ENCODE measurements at places on chromosomes 2 and 18. TPM values are rescaled to one million over a fixed set of nuclear protein-coding genes. Genes with fewer than 3 reads are reported as not detected.

DNA sequence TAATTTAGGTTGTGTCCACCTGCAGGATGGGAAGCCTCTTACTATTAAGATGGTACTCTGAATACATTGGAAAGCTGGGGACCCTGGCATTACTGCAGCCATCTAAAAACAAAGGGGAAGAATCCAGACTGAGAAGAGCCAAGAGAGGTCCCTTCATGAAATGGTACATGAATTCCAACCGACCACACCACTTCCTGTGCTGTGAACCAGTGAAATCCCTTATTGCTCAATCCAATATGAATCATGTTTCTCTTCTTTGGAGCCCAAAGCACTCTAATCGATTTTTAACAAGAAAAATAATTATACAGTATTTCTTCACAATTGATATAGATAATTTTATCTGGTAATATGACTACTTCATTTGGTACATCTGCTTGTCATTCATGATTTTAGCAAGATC, 479.7 kb upstream of the RAB6C start:
- DNase-seq = no peak

The TTC39C gene
- total RNA-seq = 21.2 TPM

The NEU4 gene
- not detected for total RNA-seq

The FAM124B gene
- 2.4 TPM for total RNA-seq

DNA sequence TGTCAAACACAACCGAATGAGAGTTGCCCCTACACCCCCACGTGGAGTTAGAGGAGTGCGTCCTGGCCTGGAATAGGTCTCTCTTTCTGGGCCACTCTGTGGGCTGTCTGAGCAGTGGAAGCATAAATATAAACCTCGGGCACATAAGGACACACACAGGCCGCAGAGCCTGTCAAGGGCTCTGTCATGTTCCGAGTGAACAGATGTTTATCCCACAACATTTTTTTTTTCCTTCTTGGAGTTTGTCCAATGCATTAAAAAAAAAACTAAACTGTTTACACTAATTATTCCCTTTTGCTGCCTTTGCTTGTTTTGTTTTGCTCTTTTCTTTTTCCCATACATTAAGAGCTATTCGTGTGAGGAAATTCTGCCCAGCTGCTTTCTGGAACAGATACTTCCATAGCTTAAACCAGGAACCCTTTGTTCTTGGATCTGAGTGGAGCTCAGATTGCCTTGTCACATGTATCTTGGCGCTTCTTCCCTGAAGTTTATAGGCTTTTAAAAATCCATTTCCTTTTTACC, 228.3 kb upstream of the FOSL2 start:
- DNase-seq = no peak

The CD302 gene
- total RNA-seq = 65.6 TPM

DNA sequence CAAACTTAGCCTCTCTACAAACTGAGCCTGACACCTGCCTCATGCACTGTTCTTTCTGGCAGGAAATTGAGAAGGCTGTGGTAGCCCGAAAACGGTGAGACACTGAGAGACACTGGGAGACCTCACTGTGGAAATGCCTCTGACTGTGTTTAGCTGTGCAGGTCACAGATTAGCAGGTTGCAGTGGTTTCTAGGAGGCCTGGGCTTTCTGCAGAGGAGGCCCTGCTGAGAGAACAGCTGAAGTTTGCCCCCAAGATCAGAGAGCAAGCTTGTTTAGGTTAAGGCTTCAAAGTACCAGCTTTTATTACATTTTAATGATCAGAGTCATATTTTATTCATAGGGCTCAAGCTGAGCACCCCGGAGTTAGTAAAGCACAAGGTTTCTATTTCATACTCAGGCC, 68.7 kb upstream of the LYPD6 start:
- DNase-seq = no peak

- DNase-seq = no peak
These were observed 104.9 kb downstream of the EIPR1 start for GRCh38 chr2:3272761-3273160.

The CD207 gene
- total RNA-seq = not detected

DNA sequence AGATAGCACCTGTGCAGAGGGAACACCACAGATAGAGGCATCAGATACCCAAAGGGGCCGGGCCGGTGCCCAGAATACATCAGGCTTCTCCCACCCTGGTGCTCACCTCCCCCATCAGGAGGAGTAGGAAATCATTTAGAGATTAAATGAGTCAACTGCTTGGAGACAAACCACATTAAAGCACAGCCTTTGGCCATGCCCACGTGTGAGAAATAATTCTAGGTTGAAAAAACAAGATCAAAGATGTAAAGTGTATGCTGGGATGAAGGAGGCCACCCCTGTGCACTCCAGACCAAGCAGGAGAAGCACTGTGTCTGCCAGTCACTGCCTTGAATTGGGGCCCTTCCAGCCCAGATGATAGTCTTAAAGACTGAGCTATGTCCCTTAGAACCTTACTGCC, 152.8 kb upstream of the ACAA2 start:
- no peak for DNase-seq

DNA sequence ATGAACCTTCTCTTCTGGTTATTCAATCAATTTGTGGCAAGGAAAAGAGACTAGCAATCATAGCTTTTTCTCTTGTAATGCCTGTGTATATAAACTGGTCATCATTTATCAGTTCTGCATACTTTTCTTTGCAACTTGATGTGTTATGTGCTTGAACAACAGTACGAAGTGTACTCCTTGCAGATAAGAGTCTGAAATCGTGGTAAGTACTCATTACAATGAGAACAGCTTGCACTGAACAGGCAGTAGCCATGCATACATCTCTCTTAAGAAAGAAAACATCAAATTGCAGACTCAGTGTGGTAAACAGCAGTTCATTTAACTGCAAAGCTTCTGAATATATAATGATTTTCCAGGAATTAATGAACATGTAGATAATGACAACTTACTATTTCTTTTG, 64.3 kb downstream of the GREB1L start:
- DNase-seq = no peak

The SP140 gene
- total RNA-seq = 4.1 TPM

The KHK gene
- total RNA-seq = 5.1 TPM

- no peak for DNase-seq
These were observed 161.4 kb downstream of the UXS1 start for GRCh38 chr2:106032676-106033075.

The LIMS2 gene
- total RNA-seq = 189 TPM

DNA sequence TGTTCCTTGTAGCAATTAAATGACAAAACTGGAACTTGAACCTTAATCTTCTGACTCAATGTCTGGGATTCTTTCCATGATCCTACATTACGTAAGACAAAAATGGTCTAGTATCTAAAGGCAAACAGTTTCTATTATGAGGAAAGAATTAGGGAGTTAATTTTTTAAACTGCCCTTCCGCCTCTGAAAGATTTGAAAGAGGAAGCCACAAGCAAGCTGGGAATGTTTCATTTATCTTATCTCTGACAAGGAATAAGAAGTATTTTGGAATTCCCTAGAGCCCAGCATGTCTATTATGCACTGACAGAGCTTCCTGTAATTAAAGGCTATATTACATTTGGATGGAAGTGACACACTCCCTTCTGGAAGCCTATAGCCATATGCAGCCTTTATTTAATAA, 558.8 kb upstream of the CDH2 start:
- no peak for DNase-seq

DNA sequence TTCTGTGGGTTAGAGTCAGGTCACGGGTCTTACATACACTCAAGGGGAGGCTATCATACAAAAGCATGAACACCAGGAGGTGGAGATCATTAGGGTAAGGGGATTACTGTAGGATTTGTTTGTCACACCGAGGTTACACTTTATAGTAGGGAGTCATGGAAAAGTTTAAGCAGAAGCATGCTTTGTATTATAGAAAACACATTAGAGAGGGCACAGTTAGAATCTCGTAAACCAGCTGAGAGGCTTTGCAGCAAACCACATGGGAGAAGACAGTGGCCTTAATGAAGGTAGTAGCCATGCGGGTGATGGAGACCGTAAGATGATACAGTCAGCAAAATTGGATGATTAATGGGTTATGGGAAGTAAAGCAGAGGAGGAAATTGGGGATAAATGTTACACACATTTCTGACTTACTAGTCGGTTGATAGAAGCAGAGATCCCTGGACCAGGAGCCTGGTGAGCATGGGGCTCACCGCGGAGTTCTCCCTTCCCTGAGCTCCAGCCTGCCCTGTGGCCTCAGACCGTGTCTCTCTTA, 75.6 kb downstream of the MAPRE2 start:
- DNase-seq = no peak

- DNase-seq = no peak
These were observed 60.0 kb downstream of the SDC1 start for GRCh38 chr2:20164734-20165478.

The BCL11A gene
- total RNA-seq = 2.0 TPM

The ATOH8 gene
- total RNA-seq = 68.5 TPM

- no peak for DNase-seq
These were observed 493.3 kb downstream of the CMPK2 start for GRCh38 chr2:6372317-6372901.

DNA sequence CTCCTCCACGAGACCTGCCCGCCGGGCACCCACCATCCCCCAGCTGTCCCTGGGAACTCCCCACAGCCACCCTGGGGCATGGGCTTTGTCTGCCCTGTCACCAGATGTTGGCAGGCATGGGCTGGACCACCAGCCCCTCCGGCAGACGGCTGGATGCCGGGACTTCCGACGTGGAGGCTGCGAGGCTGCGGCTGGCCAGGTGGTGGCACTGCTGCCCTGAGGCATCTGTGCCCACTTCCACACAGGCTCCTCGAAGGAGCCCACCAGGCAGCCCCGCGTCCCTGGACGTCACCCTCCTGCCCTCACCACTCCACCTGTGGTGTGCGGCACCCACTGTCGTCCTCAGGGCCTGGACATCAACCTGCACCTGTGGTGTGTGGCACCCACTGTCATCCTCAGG, 319.9 kb upstream of the SALL3 start:
- no peak for DNase-seq

DNA sequence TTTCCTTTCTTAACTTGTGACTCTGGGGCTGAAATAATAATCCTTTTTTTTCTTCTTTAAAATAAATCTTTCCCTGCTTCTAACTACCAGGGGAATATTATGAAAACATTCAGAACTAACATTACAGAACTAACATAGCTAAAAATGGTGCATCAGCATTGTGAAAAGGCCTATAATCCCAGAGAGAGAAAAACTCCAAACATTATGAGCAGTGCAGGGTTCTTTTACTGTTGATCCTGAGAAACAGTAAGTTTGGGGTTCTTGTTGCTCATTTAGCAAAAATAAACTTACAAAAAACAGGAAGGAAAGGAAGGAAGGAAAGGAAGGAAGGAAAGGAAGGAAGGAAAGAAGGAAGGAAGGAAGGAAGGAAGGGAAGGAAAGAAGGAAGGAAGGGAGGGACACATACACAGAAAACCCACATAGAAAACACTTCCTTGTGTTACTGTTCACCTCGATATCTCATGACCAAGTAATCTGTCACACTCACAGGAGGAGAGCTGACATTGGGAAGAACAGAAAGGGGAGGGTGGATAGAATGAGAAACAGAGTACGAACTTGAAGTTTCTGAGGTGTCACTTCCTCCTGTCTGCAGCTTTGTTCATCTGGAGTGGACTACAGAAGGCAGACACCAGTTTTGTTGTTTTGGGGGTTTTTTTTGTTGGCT, 18.4 kb upstream of the PIK3C3 start:
- DNase-seq = no peak

The TDRD15 gene
- total RNA-seq = 0.06 TPM

DNA sequence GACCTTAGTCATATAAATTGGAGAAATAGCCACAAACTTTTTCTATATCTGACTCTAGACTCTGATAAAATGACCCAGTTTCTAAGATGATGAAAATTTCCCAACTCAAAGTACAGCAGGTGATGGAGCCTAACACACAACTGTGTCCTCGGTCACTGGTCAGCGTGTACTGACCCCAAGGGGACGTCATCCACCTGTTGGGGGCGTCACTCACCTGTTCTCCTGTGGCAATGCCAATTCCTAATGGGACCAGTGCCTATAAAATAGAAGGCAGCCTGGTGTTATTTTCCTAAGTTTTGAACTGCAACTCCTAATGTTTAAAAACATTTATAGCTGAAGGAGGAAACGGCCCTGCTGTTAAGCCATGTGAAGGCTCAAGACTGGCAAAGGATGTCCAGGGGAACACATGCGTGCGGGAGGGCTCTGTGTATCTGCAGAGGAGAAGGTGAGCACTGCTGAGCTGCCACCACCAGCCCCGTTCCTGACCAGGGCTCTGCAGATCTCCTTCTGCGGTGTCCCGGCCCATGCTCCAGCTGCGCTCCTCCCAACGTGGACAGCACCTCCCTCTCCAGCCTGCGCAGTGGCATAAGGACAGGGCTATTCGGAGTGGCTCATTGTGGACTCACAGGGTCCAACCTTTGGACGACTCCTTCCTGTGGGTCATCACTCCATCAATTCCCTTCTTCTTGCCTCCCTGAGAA, 21.2 kb downstream of the TYMS start:
- DNase-seq = no peak

GRCh38 chr2:63242747-63243146, 192.1 kb downstream of the OTX1 start:
- DNase-seq = no peak

The AQP12A gene
- not detected for total RNA-seq

DNA sequence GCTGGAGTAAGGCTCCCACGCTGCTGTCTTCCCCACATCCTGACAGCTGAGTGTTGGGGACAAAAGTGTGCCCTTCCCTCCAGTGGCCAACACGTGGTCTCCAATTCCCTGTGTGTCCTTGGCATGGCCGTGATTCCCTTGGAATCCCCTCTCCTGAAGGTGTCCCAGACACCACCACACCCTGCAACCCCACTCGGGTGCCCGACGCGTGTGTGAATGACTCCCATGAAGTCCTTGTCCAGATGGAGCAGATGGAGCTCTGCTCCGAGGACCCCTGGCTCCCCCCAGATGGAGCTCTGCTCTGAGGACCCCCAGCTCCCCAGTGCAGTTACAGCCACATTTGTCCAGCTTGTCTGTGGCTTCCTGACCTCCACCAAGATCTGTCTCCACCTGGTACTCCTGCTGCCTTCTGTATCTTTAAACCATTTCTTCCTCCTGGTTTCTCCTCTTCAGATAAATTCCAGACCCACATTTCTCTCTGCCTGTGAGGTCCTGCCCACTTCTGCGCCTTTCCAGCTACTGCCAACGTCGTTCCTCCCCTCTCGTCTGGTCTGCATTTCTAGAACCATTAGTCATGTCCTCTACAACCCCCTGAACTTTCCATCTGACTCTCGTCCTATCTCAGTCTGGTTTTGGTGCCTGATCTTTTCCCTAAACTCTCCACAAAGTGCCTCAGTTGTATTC, 86.8 kb upstream of the PXDN start:
- no peak for DNase-seq

- DNase-seq = no peak
These were observed 486.4 kb downstream of the BCL11A start for GRCh38 chr2:60067006-60067405.

DNA sequence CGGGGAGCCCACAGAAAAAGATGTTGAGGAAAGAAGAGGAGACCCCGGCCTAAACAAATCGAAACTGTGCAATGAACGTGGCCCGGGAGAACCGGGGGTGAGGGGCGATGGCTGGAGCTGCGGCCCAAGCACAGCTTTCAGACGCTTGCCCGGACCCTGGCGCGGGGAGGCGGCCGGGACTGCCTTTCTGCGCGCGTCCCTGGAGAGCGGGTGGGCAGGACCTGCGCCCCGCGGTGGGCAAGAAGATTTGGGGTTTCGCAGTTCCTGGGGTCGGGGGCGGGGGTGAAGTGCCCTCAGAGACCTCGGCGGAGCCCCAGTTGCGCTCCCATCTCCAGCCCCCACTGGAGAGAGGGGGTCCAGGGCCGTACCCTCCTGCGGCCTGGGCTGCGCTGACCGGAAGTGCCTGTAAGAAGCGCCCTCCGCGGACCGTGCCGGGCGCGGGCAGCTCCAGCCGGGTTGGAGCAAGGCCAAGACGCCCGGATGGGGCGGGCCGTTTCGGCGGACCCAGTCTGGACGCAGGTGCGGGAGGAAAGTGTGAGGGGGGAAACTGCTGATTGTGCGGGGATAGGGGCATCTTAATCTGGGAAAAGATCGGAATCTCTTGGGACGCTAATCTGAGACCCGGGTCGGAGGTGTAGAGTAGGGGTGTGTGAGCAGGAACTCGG, 11.6 kb downstream of the EN1 start:
- DNase-seq = no peak
